ENCODE measurements at places on chromosomes 6 and 20.

DNA sequence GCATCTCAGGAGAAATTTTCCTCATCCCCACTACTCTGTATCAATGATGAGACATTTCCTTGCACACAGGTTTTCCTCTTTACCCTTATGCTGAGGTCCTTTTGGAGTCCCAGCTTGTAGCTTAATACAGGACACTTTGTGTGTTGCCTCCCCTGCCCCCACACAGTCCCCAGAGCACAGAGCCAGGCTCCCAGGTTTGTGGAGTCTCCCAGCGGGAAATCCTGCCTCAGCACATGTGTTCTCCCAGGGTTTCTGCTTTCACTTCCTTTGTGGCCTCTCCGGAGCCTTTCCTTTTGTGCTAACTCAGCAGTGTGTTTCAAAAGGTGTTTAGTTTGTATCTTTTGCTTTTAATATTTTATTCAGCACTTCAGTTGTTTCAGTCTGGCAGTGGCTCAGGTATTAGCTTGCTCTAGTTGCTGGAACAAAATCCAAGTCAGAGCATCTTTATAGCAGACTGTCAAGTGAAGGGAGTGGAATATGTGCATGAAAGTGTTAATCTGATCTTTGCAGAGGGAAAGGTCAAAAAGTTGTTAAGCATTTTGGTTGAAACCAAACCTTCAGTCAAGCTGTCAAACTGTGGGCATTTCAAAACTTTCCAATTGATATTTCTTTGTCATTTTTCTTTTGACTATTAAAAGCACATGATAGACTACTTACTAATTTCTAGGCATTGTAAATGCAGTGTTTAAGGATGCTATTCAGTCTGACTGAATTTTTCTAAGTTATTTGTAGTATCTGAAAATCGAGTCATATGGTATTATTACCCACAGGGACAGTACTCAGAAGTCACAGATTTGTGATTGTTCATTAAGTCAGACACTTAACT, 8.6 kb downstream of the SNX9 start:
- no peak for DNase-seq

GRCh38 chr6:144588697-144589325, 303.7 kb downstream of the UTRN start:
- DNase-seq: no peak

DNA sequence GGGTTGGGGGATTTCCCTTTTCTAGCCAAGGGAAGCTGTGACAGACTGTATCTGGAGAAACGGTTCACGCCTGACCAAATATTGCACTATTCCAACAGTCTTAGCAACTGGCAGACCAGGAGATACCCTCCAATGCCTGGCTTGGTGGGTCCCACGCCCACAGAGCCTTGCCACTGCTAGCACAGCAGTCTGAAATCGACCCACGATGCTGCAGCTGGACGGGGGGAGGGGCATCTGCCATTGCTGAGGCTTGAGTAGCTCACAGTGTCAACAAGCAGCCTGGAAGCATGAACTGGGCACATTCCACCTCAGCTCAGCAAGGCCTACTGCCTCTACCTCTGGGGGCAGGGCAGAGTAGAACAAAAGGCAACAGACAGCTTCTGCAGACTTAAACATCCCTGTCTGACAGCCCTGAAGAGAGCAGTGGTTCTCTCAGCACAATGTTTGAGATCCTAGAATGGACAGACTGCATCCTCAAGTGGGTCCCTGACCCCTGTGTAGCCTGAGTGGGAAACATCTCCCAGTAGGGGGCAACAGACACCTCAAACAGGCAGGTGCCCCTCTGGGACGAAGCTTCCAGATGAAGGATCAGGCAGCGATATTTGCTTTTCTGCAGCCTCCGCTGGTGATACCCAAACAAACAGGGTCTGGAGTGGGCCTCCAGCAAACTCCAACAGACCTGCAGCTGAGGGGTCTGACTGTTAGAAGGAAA, 89.9 kb upstream of the ECI2 start:
- DNase-seq: no peak

DNA sequence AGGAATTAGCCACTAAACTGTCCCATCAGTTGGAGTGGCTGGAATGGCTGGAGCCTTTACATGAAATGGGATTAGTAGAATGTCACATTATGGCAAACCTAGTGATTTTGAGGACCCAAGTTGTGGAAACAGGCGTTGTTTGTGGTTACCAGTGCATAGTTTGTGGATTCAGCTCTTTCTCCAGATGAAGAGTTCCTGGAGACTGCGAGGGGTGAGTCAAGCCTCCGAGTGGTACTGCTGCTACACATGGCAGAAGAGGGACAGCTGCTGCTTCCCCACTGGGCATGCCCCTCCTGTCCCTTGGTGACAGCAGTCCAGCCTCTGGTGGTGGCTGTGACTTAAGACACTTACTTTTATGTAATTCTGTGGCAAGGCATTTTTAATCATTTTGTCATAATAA, 94.2 kb upstream of the SCP2D1 start:
- DNase-seq: no peak

GRCh38 chr6:104324301-104324700, 535.4 kb downstream of the HACE1 start:
- no peak for DNase-seq

DNA sequence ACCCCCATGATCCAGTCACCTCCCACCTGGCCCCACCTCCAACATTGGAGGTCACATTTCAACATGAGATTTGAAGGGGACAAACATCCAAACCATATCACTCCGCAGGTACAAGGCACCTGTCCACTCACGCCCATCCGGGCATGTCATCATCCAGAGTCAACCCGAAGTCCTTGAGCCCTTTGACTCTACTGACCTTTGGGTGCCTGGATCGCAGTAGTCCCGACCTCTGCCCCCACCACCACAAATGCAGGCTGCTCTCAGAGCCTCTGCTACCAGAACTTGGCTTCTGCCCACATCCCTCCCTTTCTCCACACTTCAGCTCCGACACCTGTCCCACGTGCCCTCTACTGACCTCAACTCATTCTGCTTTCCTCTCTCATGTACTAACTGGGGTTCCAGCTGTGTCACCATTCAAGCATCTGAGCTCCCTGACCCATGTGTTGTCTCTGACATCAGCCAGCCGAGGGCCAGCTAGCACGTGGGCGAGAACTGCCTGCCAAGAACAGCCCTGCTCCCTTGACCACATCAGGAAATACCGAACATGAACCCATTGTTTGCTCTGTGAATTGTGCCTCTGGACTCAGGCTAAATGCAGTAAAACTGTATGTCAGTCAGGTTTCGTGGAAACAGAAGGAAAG, 498.3 kb upstream of the SULF2 start:
- DNase-seq: no peak

GRCh38 chr6:39753725-39754045, 28.5 kb upstream of the KIF6 start:
- no peak for DNase-seq

GRCh38 chr20:24915440-24915839, 33.6 kb upstream of the CST7 start:
- no peak for DNase-seq

DNA sequence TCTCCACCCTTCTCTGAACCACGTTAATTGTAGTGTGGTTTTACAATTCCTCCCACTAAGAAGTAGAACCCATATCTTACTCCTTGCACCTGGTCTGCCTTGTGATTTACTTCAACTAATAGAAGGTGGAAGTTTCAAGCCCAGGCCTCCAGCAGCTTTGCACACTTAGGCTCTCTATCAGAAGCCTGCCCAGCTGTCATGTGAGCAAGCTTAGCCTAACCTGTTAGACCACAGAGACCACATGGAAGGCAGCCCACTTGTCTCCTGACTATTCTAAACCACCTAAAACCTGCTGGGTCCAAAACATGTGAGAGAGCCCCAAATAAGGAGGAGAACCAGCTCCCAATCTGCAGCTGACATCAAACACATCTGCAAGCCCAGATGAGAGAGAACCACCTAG, 127.6 kb upstream of the BTBD3 start:
- DNase-seq: no peak

GRCh38 chr6:45634231-45634630, 256.5 kb upstream of the SUPT3H start:
- no peak for DNase-seq

DNA sequence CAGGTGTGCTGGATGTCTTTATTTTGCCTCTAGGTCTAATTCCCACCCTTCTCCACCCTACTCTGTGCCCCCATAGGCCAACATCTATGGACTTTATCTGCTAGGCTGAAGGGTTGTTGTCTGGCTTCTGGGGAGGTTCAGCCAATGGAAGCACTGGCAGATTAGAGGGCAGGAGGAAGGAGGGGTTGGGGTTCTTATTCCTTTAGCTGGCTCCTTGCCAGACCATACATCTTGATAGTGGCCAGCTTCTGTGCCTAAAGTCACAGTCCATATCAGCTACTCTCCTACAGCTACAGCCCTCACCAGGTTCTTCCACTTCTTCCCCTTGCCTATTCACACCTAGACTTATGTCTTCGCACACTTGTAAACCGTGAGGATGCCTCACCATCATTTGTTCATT, 41.1 kb downstream of the ROS1 start:
- DNase-seq: no peak

DNA sequence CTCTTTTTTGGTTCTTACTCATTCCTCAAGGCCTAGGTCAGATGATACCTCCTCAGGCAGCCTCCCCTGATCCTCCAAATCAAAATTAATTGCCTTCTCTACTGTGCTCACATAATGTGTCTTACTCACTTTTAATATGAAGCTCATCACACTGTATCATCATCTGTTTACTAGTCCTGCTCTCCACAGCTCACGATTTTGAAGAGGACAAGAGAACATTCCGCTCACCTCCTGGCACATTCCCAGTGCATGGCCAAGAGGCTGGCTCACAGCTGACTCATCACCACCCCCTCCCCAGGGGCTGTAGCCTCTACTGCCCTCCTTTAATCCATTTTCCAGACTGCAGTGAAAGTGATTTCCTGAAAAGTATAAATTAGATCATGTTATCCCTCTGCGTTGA, 133.1 kb downstream of the ALDH8A1 start:
- DNase-seq: no peak

DNA sequence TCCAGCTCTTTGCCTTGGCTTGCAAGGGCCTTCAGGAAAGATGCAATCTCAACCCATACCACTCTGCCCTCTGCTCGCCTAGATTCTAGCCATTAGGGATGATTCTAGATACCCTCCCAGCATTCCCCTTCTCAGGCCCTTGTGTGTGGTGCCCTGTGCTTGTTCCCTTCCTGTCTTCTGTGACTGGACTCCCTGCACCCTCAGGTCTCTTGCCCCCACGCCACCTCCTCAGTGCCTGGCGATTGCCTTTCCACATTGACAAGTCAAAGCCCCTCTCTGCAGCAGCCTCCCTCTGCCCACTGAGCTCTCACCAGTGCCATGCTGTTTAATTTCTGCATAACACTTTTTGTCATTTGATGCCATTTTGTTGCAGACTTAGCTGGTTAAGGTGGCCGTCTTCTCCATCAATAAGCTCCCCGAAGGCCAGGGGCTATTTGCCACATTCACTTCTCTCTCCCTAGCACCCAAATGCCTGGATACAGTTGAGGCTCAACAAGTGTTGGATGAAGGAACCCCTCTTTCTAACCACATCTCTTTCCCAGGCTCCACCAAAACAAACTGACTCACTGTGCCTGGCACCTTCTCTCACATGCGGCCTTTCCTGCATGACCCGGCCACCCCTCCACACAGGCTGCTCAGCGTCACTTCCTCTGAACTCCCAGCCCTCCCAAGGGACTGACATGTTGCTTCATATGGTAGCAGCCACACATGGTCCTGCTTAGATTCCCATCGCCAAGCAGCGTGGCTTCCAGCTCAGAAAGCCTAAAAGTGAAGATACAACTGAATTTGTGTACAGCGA, 4.6 kb upstream of the TXNDC5 start:
- DNase-seq: peak; percentile 57

- DNase-seq: no peak
These were observed 257.8 kb downstream of the GMDS start for GRCh38 chr6:1987640-1988039.

GRCh38 chr6:3500262-3501014, 43.6 kb upstream of the SLC22A23 start:
- no peak for DNase-seq

DNA sequence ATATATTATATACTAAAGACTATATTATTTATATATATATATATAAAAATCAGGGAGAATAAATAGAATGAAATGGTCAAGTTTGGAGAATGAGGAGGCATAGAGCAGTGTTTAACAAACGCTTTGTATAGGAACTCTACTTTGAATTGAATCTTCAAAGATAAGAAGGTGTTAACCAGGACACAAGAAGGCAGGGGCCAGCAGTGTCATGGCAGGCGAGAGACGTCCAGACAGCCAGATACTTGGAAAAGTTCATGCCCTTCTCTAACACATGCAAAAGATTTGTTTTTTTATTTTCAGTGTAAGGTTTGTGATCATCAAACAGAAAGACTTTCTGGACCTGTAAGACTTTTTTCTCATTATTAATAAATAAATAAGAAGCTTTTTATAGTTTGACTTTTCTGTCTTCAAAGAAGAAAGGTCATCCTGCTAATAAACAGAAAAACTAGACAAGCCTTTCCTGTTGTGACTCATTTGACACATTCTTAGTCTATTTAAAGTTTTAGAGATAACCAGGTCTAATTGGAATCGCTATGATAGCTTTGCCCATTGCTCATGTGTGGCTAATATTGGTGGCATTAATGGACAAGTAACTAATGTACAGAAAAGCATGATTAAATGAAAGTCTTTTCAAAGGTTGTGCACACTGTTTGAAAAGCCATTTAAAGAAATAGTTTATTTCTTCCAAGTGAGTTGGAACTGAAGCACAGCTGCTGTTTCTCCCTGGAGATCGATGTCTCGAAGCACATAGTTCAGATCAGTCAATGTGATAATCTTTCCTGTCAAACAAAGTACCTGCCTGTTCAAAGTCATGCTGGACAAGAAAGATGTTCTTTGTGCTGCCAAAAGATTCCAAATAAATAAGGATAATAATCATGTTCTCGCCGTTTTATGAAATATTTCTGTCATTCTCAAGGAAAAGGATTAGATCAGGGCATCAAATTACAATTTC, 420.4 kb upstream of the OPRM1 start:
- DNase-seq: no peak

DNA sequence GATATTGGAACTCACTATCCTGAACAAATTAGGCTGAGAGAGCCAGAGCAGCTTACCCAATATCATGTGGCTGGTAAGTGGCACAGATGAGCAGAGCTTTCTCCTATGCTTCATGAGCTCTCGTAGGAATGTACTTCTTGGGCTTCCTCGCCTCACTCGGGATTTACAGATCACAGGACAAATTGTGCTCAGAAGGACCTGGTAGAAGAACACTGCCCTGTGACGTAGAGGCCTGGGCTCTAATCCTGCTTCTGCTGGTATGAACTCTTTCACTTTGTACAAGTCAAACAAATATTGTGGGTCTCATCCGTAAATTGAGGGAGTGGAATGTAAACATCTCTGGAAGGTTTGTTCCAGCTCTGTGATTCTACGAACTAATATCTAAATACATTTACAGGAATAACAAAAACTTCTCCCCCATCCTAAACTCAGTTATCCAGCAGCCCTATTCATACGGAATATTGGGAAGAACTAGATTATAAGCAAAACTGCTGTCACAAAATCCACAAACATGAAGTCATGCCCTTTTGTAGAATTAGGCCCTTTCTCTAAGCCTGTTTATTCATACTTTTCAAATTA, 187.6 kb downstream of the CLIC5 start:
- no peak for DNase-seq

GRCh38 chr6:75611702-75612375, 10.2 kb downstream of the SENP6 start:
- DNase-seq: no peak
